ENCODE measurements at places on chromosomes 13 and 19.

GRCh38 chr19:31314156-31314555 is 35.1 kb downstream of the TSHZ3 start:
- DNase-seq: no peak

GRCh38 chr19:13073263-13073662 is 29.4 kb downstream of the LYL1 start:
- no peak for DNase-seq

- no peak for DNase-seq
Measured at GRCh38 chr19:39196320-39196719, 444 bp upstream of the NCCRP1 start.

GRCh38 chr13:79155883-79156282 is 250.2 kb downstream of the RBM26 start:
- no peak for DNase-seq

DNA sequence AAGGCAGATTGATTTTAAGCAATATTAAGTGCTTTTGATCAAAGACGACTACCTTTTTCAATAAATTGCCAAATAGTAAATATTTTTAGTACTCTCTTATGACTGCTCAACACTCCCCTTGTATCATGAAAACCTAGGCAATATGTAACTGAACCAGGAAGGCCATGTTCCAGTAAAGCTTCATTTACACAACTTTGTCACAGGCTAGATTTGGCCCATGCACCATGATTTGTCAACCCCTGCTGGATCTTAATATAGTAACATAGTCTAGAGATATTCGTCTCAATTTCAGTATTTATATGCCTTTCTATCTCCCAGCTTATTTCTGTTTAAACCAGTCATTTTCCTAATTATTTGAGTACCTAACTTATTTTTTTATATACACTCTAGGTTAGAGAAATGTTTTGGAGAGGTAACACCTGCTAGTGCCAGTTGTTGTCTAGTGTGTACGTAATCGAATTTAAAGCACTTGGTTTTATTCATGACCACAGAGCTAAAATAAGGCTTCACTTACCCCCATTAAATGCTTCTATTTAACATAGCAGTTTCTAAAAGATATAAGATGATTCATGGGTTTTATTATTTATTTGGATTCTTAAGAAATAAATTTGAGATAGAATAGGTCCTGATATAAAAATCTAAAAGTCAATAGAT is 21.0 kb downstream of the TPP2 start:
- DNase-seq: no peak

DNA sequence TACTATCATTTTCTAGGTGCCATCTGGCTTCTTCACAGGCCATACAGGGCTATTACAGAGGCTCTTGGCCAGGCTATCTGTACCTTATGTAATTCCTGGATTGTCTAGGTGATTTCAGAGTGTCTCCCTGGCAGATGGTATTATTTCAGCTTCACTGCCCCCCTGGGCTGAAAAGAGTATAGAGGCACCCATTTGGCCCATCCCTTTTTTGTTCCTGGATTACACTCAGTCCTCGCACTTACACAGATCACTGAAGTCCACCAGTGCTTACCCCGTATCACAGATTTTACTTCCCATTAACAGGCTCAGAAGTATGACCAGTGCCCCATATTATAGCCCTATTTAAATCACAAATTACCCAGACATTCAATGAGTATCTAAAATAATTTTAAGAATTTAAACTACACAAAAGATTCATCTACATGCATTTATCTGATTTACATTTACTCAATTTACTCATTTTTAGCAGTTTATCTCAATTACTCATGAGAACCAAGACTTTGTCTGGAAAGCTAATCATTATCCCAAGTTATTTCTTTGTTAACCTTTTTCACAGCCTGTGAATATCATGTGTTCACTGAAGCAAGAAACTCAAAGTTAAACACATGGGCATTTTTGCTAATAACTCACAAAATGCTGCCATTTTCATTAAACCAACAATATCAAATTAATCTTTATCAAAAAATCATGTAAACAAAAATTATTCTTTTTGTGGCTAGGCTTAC is 121.0 kb downstream of the PCDH20 start:
- no peak for DNase-seq

- DNase-seq: no peak
Measured at GRCh38 chr13:73767191-73767741, 366.9 kb downstream of the KLF12 start.

Data from type B pancreatic cell (in vitro differentiated cells).